Aortic smooth muscle cell (primary cell): ENCODE measurements at places on chromosomes 2 and 18. TPM values are rescaled to one million over a fixed set of nuclear protein-coding genes. Genes with fewer than 3 reads are reported as not detected.

The ARHGAP25 gene
- 0.50 and 0.92 TPM in 2 replicates for total RNA-seq

The PCBP1 gene
- total RNA-seq, result 26.3 and 40.6 TPM in 2 replicates

The DHRS9 gene
- total RNA-seq, result not detected in 2 replicates

The ACMSD gene
- not detected in 2 replicates for total RNA-seq

The DUSP2 gene
- 0.50 and 0.66 TPM in 2 replicates for total RNA-seq

The PLGLB2 gene
- 0.53 and 0.87 TPM in 2 replicates for total RNA-seq

The PRKAG3 gene
- 0.40 and 1.9 TPM in 2 replicates for total RNA-seq

The ABCG5 gene
- total RNA-seq, result under 0.01 TPM in 1 of 2 replicates, not detected in the other

The PIEZO2 gene
- 0.31 and 4.1 TPM in 2 replicates for total RNA-seq

The RND3 gene
- total RNA-seq, result 274 and 285 TPM in 2 replicates

The GPBAR1 gene
- total RNA-seq, result 0.19 TPM in 1 of 2 replicates, not detected in the other

The ABCB11 gene
- total RNA-seq, result not detected in 2 replicates

The IL1A gene
- total RNA-seq, result 0.13 and 0.19 TPM in 2 replicates

The ECEL1 gene
- total RNA-seq, result not detected in 2 replicates

The GALR1 gene
- total RNA-seq, result not detected in 2 replicates

The ATP8B1 gene
- total RNA-seq, result 124 and 210 TPM in 2 replicates

The CCL20 gene
- not detected in 2 replicates for total RNA-seq

The INHBB gene
- 0.12 and 0.13 TPM in 2 replicates for total RNA-seq

The TMEM178A gene
- total RNA-seq, result 1.5 and 1.7 TPM in 2 replicates

The SH3RF3 gene
- 4.9 and 6.3 TPM in 2 replicates for total RNA-seq

The TCF23 gene
- total RNA-seq, result not detected in 2 replicates

The CROCC2 gene
- total RNA-seq, result under 0.01 TPM in 2 replicates

The CFAP221 gene
- 0.26 and 0.37 TPM in 2 replicates for total RNA-seq

The LOXHD1 gene
- not detected in 2 replicates for total RNA-seq

The BABAM2 gene
- 24.7 and 29.7 TPM in 2 replicates for total RNA-seq

The DNER gene
- total RNA-seq, result 0.26 and 0.37 TPM in 2 replicates

The CGREF1 gene
- total RNA-seq, result 7.0 and 12.2 TPM in 2 replicates

The ERMN gene
- under 0.01 TPM in 2 replicates for total RNA-seq

The FLACC1 gene
- 1.6 and 1.8 TPM in 2 replicates for total RNA-seq

The ASAP2 gene
- 83.4 and 86.1 TPM in 2 replicates for total RNA-seq

The MYO1B gene
- 165 and 176 TPM in 2 replicates for total RNA-seq
